ENCODE measurements at places on chromosomes 2 and 18. TPM values are rescaled to one million over a fixed set of nuclear protein-coding genes. Genes with fewer than 3 reads are reported as not detected.
A peak's percentile ranks its signal among the peaks of the same experiment; 100 is the strongest.

DNA sequence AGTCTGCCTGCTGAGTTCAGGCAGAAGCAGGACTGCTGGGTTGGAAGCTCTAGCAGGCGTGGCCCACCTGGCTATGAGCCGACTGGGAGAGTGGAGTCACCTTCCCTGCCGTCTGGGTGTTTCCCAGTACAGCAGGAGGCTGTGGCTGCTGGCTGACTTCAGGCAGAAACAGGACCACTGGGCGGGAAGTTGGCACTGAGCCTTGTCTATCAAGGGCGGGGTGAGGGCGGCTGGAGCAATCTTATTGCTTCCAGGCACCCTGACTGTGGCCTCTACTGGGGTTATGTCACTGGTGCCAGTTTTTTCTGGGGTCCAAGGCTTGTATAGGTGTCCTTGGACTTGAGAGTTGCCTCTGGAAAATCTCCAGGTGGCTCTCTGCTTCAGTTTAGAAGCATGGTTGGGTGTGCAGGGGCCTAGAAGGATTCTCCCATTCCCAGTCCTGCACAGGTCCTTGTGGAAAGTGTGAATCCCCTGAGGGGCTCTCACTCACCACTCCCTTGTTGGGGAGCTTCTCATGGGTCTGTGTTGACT lies 30.5 kb downstream of the LTBP1 start:
- DNase-seq = no peak

GRCh38 chr18:42274488-42275137 lies 319.6 kb downstream of the PIK3C3 start:
- DNase-seq = no peak

Gene MC5R
- total RNA-seq = 2.9 TPM

- DNase-seq = peak; percentile 78
These were observed 3.3 kb downstream of the BOK start for GRCh38 chr2:241561832-241562231.

Gene EFHD1
- total RNA-seq = 0.82 TPM

Gene AP1S3
- total RNA-seq = 2.0 TPM

GRCh38 chr2:163708265-163708664 lies 27.5 kb downstream of the FIGN start:
- no peak for DNase-seq

All from frontal cortex (tissue), 4 donors.